Activated CD8-positive, alpha-beta T cell treated with anti-CD3 and anti-CD28 coated beads for 36 hours (primary cell): ENCODE measurements at places on chromosomes 16 and 17. TPM values are rescaled to one million over a fixed set of nuclear protein-coding genes. Genes with fewer than 3 reads are reported as not detected.

The ASPHD1 gene
- 2.0 TPM for total RNA-seq

The CAPNS2 gene
- total RNA-seq = not detected

The FBXW10 gene
- total RNA-seq = not detected

The BPTF gene
- 80.1 TPM for total RNA-seq

DNA sequence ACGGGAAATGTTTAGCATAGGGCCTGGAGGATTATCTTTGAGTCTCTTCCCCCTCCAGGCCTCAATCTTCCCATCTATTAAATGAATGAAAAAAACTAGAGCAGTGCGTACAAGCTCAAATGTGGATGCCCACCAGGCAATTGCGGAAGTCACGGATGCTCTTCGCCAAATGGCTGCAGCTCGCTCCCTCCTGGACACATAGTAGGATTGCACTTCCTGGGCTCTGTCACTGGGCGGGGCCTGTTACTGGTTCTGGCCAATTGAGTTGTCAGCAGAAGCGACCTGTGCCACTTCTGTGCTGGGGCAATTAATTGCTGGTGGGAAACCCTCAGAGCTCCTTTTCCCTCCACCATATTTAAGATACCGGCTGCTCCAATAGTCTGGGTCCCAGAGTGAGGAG, 168.2 kb upstream of the IRX6 start:
- no peaks in the 10 kb centered on the region for H3K27me3 ChIP-seq
- no peaks in the 10 kb centered on the region for H3K4me1 ChIP-seq
- no peak overlapping the region for H3K27ac ChIP-seq
- no peaks in the 10 kb centered on the region for H3K36me3 ChIP-seq
- no peak for DNase-seq

GRCh38 chr16:18834864-18835263, 33.5 kb upstream of the ARL6IP1 start:
- peaks cover 22% of the 10 kb centered on the region for H3K4me1 ChIP-seq
- no peaks in the 10 kb centered on the region for H3K27me3 ChIP-seq
- H3K36me3 ChIP-seq = peaks cover 61% of the 10 kb centered on the region
- H3K27ac ChIP-seq = peak overlapping the region; percentile 3
- no peak overlapping the region for H3K4me3 ChIP-seq
- no peak for DNase-seq

- H3K27me3 ChIP-seq = no peaks in the 10 kb centered on the region
- H3K27ac ChIP-seq = peak overlapping the region; percentile 38
- peaks cover 39% of the 10 kb centered on the region for H3K4me1 ChIP-seq
- no peak overlapping the region for H3K4me3 ChIP-seq
These were observed 14.9 kb downstream of the IRF8 start for GRCh38 chr16:85913688-85914422.

GRCh38 chr17:63694950-63695773, 4.8 kb downstream of the LIMD2 start:
- H3K4me3 ChIP-seq = no peak overlapping the region
- DNase-seq = no peak
- peaks cover 46% of the 10 kb centered on the region for H3K4me1 ChIP-seq
- no peaks in the 10 kb centered on the region for H3K27me3 ChIP-seq
- H3K36me3 ChIP-seq = peaks cover 35% of the 10 kb centered on the region

GRCh38 chr16:49890876-49891275, 35.0 kb upstream of the ZNF423 start:
- no peaks in the 10 kb centered on the region for H3K4me1 ChIP-seq
- no peak overlapping the region for H3K27ac ChIP-seq
- H3K36me3 ChIP-seq = no peaks in the 10 kb centered on the region
- H3K27me3 ChIP-seq = peaks cover 7% of the 10 kb centered on the region
- DNase-seq = peak; percentile 41

DNA sequence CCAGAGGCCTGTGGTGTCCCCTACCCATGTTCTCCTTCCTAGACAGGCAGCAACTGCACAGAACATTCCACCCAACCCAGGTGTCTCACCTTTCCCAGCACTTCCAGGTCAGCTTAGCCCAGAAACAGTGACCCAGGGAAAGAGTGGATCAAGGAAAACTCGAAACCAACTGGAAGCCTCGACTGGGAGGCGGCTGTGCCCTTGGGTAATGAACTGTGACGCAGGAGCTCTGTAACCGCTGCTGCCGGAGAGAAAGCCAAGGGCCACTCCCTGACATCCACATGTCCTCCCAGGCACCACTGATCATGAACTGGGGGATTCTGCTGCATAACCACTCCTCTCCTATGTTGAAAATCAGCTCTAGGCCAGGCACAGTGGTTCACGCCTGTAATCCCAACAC, 34.4 kb downstream of the WDR59 start:
- H3K27ac ChIP-seq = no peak overlapping the region
- H3K36me3 ChIP-seq = peaks cover 30% of the 10 kb centered on the region
- DNase-seq = no peak
- no peak overlapping the region for H3K4me3 ChIP-seq
- no peaks in the 10 kb centered on the region for H3K27me3 ChIP-seq

DNA sequence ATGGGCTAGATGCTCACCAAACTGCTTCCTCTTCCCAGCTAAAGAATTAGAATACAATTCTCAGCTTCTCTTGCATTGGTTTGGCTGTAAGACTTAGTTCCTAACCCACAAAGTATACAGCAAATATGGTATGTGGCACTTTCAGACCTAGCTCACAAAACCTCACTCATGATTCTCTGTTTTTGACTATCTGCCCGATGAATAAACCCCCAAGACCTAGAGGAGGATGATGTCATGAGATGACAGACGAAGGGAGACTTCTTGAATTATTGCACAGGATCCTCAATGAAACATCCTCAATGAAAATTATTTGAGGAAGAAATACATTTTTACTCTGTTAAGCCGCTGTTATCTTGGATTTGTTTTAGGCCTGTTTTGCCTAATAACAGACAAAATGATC, 14.3 kb downstream of the CNOT1 start:
- H3K27me3 ChIP-seq = no peaks in the 10 kb centered on the region
- no peak for DNase-seq
- H3K4me1 ChIP-seq = peaks cover 18% of the 10 kb centered on the region
- no peak overlapping the region for H3K27ac ChIP-seq

DNA sequence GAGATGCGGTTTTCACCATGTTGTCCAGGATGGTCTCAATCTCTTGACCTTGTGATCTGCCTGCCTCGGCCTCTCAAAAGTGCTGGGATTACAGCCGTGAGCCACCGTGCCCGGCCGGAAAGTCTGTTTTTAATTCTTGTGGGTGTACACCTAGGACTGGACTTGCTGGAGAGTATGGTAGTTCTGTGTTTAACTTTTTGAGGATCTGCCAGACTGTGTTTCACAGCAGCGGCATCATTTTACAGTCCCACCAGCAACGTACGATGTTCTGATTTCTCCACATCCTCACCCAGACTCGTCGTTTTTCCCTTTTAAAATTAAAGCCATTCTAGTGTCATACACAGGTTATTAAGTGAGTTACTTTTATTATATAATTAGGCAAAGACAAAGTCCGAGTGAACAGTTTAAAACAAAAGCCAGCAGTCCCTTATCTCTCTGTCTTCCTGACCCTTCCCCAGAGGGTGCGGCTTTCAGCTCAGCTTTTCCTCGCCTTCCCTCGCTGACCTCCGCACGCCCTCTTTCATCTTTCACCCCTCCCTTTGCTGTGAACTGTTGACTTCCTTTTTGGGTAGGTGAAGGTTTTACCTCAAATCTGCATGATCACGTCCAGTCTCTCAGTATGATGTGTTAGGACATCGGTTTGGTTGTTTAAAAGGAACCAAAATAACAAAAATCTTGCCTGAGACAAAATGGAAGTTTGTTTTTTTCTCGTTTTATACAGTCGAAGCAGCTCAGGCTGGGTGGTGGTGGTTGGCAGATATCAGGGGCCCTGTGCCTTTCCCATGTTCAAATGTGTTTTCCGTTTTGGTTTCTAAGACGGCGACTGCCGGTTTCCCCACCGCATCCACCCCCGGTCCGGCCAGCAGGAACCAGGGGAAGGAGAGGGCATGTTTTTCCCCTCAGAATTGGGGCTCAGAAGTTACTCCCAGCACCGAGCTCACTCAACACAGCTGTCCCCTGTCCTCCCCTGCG, 18.0 kb downstream of the FAM234A start:
- H3K4me1 ChIP-seq = peaks cover 27% of the 10 kb centered on the region
- H3K4me3 ChIP-seq = peak overlapping the region; percentile 70

DNA sequence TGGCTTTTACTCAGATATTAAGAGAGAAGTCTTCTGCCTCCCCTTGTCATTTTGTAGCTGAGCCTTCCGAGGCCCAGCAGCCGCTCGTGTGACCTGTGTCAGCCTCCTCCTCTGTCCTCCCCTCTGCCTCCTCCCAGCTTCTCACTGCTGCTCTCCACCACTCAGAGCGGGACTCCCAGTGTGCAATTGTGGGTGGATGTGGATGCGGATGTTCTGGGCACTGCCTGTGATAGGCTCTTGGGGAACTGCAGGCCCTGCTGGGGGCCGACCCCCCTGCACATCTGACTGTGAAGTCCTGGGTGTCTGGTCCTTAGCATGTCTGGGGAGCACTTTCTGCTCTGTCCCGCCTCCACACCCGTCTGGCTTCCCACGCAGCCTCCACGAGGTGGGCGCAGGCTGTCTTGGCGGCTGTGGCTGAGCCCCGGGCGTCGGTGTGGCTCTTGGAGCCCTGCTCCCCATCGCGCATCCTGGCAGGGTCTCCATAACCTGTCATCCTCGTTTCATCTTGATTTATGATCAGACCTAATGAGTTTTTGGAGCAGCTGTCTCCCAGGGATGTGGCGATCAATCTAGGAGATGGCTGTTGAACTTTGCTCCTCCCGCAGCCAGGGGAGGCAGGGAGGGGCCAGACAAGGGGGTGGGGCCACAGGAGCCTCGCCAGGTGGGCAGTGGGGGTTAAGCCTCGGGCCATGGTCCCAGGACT, 28.1 kb downstream of the GRIN2C start:
- no peaks in the 10 kb centered on the region for H3K4me1 ChIP-seq
- no peak overlapping the region for H3K4me3 ChIP-seq
- H3K27ac ChIP-seq = no peak overlapping the region

GRCh38 chr16:28829747-28830146, 6.9 kb downstream of the ATXN2L start:
- peaks cover 46% of the 10 kb centered on the region for H3K4me1 ChIP-seq
- H3K27me3 ChIP-seq = no peaks in the 10 kb centered on the region
- H3K4me3 ChIP-seq = no peak overlapping the region
- peak overlapping the region; percentile 55 for H3K27ac ChIP-seq

DNA sequence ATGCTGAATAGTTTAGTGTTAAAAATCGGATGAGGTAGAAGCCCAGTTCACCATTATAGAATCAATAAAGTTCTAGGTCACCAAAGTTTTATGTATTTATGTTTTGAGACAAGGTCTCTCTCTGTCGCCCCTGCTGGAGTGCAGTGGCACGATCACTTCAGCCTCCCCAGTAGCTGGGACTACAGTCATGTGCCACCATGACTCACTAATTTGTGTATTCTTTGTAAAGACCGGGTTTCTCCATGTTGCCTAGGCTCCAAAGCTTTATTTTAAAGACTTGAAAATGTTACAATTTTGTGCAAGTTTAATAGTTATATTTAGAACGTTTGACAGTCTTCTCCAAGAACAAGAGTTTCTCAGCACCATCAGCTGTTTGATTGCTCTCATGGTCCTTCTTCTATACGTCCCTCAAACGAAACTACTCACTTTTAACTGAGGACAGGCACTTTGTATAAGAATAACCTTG, 32.1 kb downstream of the NDE1 start:
- no peak overlapping the region for H3K4me3 ChIP-seq
- no peaks in the 10 kb centered on the region for H3K27me3 ChIP-seq
- peaks cover 10% of the 10 kb centered on the region for H3K4me1 ChIP-seq
- DNase-seq = peak; percentile 69

GRCh38 chr16:17023606-17024005, 447.2 kb downstream of the XYLT1 start:
- no peak overlapping the region for H3K4me3 ChIP-seq
- H3K36me3 ChIP-seq = no peaks in the 10 kb centered on the region
- peaks cover 39% of the 10 kb centered on the region for H3K4me1 ChIP-seq

DNA sequence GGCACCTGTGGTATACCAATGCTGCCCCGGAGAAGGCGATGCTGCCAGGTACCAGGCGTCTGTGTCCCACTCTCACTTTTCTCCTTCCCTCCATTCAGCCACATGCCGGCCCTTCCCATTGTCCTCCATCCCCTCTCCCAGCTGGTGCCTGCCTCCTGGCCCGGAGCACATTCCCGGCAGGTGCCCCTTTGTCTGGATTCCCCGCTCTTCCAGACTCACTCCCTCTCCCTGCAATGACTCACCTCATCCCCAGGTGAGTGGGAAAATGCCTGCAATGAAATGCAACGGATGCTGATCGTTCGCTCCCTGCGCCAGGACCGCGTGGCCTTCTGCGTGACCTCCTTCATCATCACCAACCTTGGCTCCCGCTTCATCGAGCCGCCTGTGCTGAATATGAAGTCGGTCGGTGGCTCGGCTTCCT, 10.4 kb upstream of the KDM6B start:
- H3K4me3 ChIP-seq = no peak overlapping the region
- peaks cover 2% of the 10 kb centered on the region for H3K27me3 ChIP-seq
- no peaks in the 10 kb centered on the region for H3K36me3 ChIP-seq
- DNase-seq = no peak

DNA sequence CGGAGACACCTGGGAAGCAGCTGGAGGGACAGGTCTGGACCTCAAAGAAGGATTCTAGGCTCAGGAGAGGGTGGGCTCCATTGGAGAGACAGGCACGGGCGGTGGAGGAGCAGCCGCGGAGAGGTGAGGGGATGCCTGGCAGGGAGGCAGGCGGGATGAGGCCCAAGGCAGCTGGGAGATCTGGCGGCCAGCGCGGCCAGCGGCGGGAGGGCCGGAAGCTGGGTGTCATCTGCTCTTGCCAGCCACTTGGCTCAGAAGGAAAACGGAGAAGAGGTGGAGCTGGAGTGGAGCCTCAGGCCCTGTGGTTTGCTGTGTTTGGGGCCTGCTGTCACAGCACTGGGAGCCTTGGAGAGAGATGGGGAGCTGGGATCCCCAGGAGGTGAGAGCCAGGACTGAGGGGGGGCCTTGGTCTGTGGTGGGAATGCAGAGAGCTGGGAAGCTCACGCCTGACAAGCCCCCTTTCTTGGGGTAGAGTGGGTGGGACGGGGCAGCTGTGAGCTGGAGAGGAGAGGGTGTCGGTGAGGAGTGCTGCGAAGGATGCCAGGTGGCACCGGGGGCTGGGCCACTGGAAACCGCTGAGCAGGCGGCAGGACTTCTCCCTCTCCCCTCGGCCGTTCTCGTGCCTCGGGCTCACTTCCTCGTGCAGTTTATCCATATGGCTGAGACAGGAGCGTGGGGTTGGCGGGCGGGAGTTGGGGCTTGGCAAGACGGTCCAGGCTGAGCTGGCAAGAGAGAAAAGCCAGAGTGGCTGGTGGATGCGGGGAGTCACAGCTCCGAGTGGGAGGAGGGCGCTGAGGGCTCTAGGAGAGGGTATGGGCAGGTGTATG, 8.0 kb downstream of the TBC1D24 start:
- no peaks in the 10 kb centered on the region for H3K36me3 ChIP-seq
- H3K4me1 ChIP-seq = peaks cover 18% of the 10 kb centered on the region
- no peak overlapping the region for H3K4me3 ChIP-seq
- H3K27ac ChIP-seq = no peak overlapping the region
- no peaks in the 10 kb centered on the region for H3K27me3 ChIP-seq
- DNase-seq = no peak

- H3K4me1 ChIP-seq = peaks cover 83% of the 10 kb centered on the region
- DNase-seq = no peak
- H3K27ac ChIP-seq = peak overlapping the region; percentile 93
- H3K36me3 ChIP-seq = peaks cover 95% of the 10 kb centered on the region
- H3K27me3 ChIP-seq = no peaks in the 10 kb centered on the region
- no peak overlapping the region for H3K4me3 ChIP-seq
These were observed 9.3 kb downstream of the IL4R start for GRCh38 chr16:27322858-27323780.

GRCh38 chr17:73365906-73366623, 54.3 kb upstream of the CDC42EP4 start:
- no peaks in the 10 kb centered on the region for H3K4me1 ChIP-seq
- H3K27ac ChIP-seq = no peak overlapping the region
- no peak overlapping the region for H3K4me3 ChIP-seq
- no peaks in the 10 kb centered on the region for H3K36me3 ChIP-seq

GRCh38 chr17:39774047-39774446, 36.3 kb downstream of the GRB7 start:
- H3K4me3 ChIP-seq = no peak overlapping the region
- H3K4me1 ChIP-seq = peaks cover 91% of the 10 kb centered on the region
- peak overlapping the region; percentile 90 for H3K27ac ChIP-seq
- no peaks in the 10 kb centered on the region for H3K27me3 ChIP-seq
- peaks cover 61% of the 10 kb centered on the region for H3K36me3 ChIP-seq
